ENCODE measurements at places on chromosomes 7 and 10.

DNA sequence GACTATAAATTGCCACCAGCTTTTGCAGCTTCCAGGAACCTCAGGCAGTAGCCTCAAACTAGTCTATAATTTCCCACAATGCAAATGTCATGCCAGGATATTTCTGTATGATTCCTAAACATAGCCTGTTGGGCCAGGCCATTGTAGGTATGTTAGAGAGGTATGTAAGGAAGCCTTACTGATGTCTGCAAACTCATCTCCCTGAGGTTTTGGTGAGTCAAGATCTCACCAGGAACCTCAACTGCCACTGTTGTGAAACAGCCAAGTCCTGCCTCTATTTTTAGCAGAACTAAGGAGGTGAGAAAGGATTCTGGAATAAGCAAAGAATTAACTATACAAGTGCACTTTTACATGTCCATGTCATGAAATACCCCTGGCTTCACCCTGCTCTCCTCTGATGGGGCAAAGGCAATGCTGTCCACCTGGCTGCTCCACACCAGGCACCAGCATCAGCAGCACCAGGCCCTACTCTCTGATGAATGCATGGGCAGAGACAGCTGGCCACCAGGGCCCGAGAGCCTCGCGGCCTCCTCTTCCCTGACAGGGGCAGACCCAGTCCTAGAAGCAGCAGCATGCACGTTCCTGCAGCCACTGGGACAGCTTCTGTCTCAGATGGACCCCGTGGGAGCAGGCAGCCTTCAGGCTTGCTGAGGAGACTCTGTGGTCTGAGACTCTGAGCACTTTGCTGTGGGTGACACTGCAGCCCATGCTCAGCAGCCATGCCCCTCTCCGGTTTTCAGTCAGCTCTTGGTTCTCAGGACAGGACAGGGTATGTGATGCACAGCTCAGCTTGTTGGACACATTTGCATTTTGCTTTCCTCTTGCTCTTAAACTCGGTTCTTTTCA is 147.3 kb downstream of the ZMYND11 start:
- no peak for DNase-seq

GRCh38 chr10:103716206-103717160 is 138.9 kb downstream of the SH3PXD2A start:
- DNase-seq: no peak

GRCh38 chr7:114212721-114213429 is 201.7 kb upstream of the FOXP2 start:
- DNase-seq: no peak

- DNase-seq: no peak
These were observed 2.3 kb downstream of the CDK13 start for GRCh38 chr7:39952374-39952773.

GRCh38 chr7:5491251-5492019 is 67.8 kb upstream of the TNRC18 start:
- DNase-seq: no peak

DNA sequence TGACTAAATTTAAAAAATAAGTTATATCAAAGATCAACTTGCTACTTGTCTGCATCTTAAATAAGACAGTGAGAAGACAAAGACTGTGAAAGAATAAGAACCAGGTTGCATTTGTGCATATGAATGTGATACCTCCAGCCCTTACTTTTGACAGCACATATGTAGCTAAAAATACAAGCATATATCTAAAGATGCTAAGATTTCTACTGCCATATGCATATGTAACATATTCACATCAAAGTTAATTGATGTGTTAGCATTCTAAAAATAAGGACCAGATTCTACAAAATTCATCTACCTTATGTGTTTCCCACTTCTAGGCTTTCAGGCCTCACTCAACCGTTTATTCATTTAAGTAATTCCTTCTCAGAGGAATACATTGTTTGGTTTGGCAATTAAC is 1120.3 kb upstream of the LRRTM3 start:
- no peak for DNase-seq

GRCh38 chr7:7505915-7506314 is 29.8 kb downstream of the COL28A1 start:
- DNase-seq: no peak

All from cortex of kidney (tissue), 1 donor.